ENCODE measurements at places on chromosomes 4 and X. TPM values are rescaled to one million over a fixed set of nuclear protein-coding genes. Genes with fewer than 3 reads are reported as not detected.

DNA sequence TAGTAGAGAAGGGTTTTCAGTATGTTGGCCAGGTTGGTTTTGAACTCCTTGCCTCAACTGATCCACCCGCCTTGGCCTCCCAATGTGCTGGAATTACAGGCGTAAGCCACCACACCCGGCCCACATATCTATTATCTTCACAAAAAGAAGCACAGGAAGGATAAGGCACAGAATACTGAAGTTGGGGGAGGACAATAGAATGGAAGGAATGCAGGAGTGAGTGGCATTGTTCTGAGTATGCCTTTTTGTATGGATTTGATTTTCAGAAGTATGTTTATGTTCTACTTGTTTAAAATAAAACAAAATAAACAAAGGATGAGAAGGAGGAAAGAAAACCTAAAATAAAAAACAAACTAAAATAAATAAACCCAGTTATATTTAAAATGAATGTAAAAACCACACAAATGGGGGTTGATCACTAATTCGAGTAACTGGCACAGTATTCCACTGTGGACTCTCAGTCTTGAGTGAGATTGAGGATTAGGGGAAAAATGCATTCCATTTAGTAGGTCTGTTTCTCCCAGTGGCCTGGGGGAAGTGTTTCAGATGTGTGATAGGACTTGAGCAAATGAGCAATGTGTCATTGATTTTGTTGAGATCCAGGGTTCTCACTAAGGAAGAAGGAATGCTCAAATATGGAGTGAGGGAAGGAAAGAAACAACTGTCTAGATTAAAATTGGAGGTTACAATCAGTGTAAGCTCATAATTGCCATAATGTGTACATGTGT is 109.0 kb upstream of the C1QTNF7 start:
- H3K36me3 ChIP-seq = no peaks in the 10 kb centered on the region
- H3K27me3 ChIP-seq = peaks cover 7% of the 10 kb centered on the region
- no peak overlapping the region for H3K4me3 ChIP-seq
- no peak for DNase-seq

The UGT8 gene
- not detected for total RNA-seq

GRCh38 chrX:121260596-121261240 is 213.3 kb downstream of the GLUD2 start:
- no peaks in the 10 kb centered on the region for H3K36me3 ChIP-seq
- no peaks in the 10 kb centered on the region for H3K4me1 ChIP-seq
- no peak for DNase-seq

- DNase-seq = no peak
- H3K27me3 ChIP-seq = no peaks in the 10 kb centered on the region
- H3K36me3 ChIP-seq = peaks cover 29% of the 10 kb centered on the region
- peak within 1 kb of the TSS; percentile 50 for H3K27ac ChIP-seq
Observed at GRCh38 chrX:71301195-71301924, at the start of gene ITGB1BP2. Gene ITGB1BP2 (plus strand): TSS chrX:71301750. CDS start chrX:71301807, 57 bp downstream.

DNA sequence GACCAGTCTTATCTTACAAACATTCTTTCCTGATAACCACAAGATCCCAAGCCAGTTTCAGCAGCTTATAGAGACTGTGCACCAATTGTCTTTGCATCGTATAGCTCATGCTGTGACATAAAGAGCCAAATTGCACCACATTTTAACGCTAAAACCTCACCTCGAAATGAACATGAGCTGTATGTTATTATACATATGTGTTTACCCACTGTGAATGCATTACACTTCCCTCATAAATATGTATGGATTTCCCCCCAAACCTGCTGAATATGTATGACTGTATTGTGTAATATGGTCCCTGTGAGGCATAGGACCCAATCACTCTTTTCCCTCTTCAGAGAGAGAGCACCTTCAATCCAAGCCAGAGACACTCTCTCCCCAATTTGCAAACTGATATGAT is 692.4 kb downstream of the NLGN4X start:
- no peaks in the 10 kb centered on the region for H3K27me3 ChIP-seq
- no peak for DNase-seq
- H3K4me3 ChIP-seq = no peak overlapping the region
- no peaks in the 10 kb centered on the region for H3K36me3 ChIP-seq
- H3K27ac ChIP-seq = no peak overlapping the region

The TAF7L gene
- 0.24 TPM for total RNA-seq

The BANK1 gene
- 1.0 TPM for total RNA-seq

GRCh38 chrX:86806786-86807185 is 658.5 kb downstream of the DACH2 start:
- no peak overlapping the region for H3K4me3 ChIP-seq
- no peak for DNase-seq
- no peaks in the 10 kb centered on the region for H3K4me1 ChIP-seq
- H3K36me3 ChIP-seq = no peaks in the 10 kb centered on the region
- H3K27me3 ChIP-seq = no peaks in the 10 kb centered on the region

The ADGRG2 gene
- 0.10 TPM for total RNA-seq

The CC2D2A gene
- total RNA-seq = 31.2 TPM

GRCh38 chr4:40887764-40888131 is 138.0 kb downstream of the NSUN7 start:
- H3K27ac ChIP-seq = no peak overlapping the region
- H3K4me1 ChIP-seq = no peaks in the 10 kb centered on the region
- peaks cover 23% of the 10 kb centered on the region for H3K36me3 ChIP-seq
- no peaks in the 10 kb centered on the region for H3K27me3 ChIP-seq
- DNase-seq = no peak

The TXK gene
- not detected for total RNA-seq

DNA sequence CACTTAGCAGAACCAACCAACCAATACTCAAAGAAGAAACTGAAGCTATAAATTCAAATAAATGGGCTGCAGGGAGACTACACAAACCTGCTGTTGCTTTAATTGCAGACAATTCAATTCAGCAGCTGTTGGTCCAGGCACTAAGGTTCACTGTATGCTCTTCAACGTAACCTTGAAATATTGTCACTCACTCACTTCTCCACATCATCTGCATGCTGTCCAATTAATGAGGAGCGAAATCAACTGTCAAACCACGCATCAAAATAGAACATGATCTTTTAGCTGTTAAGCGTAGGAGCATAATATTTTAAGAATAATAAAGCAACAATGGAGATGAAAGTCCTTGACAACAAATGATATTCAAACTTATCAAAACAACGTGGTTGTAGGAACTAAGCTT is 17.0 kb downstream of the ENOX2 start:
- H3K27me3 ChIP-seq = no peaks in the 10 kb centered on the region
- no peak for DNase-seq
- no peak overlapping the region for H3K4me3 ChIP-seq
- peaks cover 17% of the 10 kb centered on the region for H3K4me1 ChIP-seq

DNA sequence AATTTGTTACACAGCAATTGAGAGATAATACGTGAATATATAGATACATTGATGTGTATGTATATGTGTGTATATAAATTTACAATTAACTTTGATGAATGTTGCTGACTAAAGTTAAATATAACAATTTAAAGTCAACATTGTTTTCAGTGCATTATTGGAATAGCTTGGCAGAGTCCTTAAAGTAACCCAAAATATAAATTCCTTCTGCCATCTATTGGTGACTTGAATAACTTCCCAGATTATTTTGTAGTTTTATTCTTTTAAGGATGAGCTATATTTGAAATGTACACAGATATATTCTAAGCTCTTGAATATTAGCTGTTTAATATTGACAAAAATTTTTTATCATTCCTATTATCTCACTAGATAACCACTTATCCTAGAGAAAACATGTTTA is 298.2 kb upstream of the FSTL5 start:
- H3K27me3 ChIP-seq = peaks cover 9% of the 10 kb centered on the region
- H3K36me3 ChIP-seq = no peaks in the 10 kb centered on the region
- no peak overlapping the region for H3K4me3 ChIP-seq
- H3K4me1 ChIP-seq = no peaks in the 10 kb centered on the region
- DNase-seq = no peak
- H3K27ac ChIP-seq = no peak overlapping the region

The PNMA6F gene
- not detected for total RNA-seq

DNA sequence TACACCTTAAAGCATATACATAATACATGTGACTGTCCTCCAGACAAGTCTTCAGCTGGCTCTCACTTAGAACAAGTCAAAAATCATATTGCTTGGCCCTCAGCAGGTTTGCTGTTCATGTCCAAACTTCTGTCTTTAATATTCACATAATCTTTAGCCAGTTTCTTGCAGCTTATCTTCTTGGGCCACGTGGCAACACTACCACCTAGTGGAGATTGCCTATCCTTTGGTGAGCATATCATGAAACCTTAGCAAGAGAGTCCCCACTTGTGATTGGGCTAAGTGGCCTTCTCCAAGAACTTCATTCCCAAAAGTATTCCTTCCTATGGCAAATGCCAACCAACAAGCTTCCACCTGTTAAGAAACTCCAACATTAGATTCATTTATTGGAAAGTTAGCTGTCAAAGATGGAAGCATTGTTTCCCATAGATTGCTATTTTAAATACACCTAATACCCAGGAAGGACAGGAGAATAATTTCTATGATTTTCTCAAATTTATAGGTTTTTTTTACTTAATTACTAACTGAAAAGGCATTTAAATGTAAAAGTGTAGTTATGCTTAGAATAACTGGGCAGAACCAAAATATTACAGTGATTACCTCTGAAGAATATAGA is 231.9 kb upstream of the INTU start:
- peaks cover 26% of the 10 kb centered on the region for H3K4me1 ChIP-seq
- H3K36me3 ChIP-seq = no peaks in the 10 kb centered on the region
- H3K27me3 ChIP-seq = no peaks in the 10 kb centered on the region
- H3K4me3 ChIP-seq = no peak overlapping the region
- H3K27ac ChIP-seq = no peak overlapping the region
- DNase-seq = no peak

DNA sequence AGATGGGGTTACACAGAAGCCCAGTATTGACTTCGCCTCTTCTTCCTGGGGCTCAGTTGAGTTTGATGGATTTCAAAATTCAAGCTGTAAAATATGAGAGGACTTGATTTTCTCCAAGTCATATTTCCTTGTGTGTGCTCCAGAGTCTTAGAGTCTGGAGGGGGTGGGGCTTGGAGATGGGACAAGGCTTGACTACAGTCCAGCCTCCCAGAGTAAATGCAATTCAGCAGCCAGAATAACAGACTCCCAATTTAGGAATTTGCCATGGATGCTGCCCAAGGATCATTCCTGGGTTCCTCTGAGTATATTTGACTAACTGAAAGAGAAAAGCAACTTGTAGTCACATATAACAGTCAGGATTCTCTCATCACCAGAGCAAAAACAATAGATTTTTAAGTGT is 53.7 kb upstream of the RBPJ start:
- peaks cover 11% of the 10 kb centered on the region for H3K27me3 ChIP-seq
- no peak for DNase-seq
- no peaks in the 10 kb centered on the region for H3K4me1 ChIP-seq
- H3K27ac ChIP-seq = no peak overlapping the region
- no peaks in the 10 kb centered on the region for H3K36me3 ChIP-seq

DNA sequence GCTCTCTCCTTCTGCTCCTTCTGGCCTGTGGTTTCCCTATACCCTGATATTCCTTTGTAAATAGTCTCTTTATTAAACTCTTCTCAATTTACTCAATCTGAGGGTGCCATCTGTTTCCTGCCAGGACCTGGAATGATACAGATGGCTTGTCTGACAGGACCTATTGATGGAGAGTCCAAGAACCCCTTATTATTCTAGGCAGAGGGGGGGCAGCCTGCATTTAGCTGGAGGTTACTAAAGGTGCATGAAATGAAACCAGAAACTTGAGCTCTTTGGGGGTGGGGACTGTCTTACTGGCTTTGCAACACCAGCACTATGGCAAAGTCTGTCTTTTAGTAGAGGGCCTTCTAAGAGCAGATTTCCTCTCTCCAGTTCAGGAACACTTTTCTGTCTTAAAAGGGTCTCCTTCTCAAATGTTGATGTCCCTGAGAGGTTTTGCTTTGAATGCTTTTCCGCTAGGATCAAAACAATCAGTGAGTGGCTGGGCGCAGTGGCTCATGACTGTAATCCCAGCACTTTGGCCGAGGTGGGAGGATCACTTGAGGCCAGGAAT is 162.5 kb upstream of the MED14 start:
- H3K4me3 ChIP-seq = no peak overlapping the region
- DNase-seq = no peak
- H3K27me3 ChIP-seq = no peaks in the 10 kb centered on the region
- no peak overlapping the region for H3K27ac ChIP-seq
- H3K4me1 ChIP-seq = peaks cover 8% of the 10 kb centered on the region

DNA sequence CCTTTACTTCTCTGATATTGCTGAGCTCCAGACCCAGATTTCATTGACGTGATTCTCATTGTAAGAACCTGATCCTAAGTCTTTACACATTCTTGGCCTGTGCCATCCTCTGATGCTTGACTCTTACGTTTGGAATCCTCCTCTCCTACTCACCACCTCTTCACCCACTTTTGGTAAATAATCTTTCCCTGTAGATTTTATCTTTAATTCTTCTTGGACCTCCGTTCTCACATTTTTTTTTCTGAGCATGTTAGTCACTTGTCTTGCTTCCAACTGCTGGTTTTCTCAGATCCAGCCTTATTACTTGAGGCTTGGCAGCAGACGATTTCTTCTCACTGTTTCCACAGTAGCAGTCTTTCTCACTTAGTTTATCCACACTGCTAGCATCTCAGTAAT is 12.4 kb upstream of the SH3RF1 start:
- peaks cover 23% of the 10 kb centered on the region for H3K4me1 ChIP-seq
- H3K27ac ChIP-seq = peak overlapping the region; percentile 59
- H3K27me3 ChIP-seq = no peaks in the 10 kb centered on the region
- H3K4me3 ChIP-seq = no peak overlapping the region

DNA sequence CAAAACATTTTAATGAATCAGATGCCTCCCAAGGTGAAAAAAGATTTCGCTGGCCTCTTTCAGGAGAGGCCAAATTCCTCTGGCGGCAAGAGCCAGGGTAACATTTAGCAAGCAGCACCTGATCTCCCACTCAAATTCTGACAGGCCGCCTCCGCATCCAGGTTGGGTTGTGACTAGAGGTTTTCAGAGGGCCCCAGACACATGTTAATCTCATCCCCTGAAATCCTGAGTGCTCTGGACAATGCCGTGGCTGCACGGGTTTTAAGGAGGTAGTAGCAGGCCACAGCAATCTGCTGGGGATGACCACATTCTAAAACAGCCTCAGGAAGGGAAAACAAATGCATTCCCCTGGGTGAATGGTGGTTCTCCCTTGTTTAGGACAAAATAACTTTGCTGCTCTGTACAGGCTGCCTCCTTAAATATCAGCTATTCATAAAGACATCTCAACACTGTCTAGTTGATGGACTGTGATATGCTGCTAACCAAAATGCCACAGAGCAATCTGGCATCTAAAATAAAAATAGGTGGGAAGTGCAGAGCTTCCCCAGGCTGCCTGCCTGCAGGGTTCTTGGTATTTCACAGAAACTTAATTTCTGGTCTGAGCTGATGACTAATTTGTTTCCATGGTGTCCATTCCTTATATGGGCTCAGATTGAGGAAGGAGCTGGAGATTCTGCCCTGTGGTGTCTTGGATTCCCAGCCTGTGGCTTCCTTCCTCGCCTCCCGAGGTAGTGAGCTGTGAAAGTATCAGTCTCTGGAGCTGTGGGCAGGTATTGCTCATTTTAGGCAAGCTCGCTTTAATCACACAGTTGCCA is 202.0 kb downstream of the DCLK2 start:
- peaks cover 64% of the 10 kb centered on the region for H3K4me1 ChIP-seq
- peak overlapping the region; percentile 34 for H3K4me3 ChIP-seq
- peak overlapping the region; percentile 97 for H3K27ac ChIP-seq
- H3K36me3 ChIP-seq = peaks cover 26% of the 10 kb centered on the region
- H3K27me3 ChIP-seq = no peaks in the 10 kb centered on the region

- peak overlapping the region; percentile 70 for H3K27ac ChIP-seq
- H3K36me3 ChIP-seq = no peaks in the 10 kb centered on the region
- no peak for DNase-seq
- no peak overlapping the region for H3K4me3 ChIP-seq
Observed at GRCh38 chrX:10636337-10636736, 16.0 kb upstream of the MID1 start.

All from osteocyte (in vitro differentiated cells).